ENCODE measurements at places on chromosomes 7 and 10. TPM values are rescaled to one million over a fixed set of nuclear protein-coding genes. Genes with fewer than 3 reads are reported as not detected.

DNA sequence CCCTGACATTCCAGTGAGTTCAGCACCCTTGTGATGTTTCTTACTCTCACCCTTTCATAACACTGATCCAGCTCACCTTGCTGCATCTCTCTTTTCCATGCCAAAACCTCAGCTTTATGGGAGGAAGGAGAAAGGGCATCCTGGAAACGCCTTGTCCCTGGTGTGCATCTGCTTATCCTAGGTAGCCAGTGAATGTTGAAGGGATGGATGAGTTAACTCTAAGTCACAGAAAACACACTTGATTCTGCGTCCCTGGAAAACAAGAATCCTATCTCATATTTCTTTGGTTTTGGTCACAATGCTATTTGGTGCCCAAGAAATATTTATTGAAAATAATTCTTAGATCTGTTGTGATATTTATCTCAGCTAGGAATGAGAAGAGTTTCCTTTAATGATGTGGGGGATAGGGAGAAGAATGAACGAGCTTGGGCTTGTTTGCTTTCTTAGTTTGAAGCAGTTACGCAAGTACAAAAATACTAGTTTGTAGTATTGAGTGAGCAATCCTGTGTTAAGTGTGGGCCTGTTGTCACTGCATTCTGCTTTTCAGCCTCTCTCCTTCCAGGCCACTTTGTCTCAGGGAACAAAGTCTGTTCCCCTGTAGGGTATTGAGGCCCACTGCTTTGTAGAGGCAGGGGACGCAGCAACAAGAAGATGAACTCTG lies 126.5 kb downstream of the ARID5B start:
- DNase-seq = no peak

- no peak for DNase-seq
Observed at GRCh38 chr7:38374507-38374906, 101.1 kb upstream of the TARP start.

DNA sequence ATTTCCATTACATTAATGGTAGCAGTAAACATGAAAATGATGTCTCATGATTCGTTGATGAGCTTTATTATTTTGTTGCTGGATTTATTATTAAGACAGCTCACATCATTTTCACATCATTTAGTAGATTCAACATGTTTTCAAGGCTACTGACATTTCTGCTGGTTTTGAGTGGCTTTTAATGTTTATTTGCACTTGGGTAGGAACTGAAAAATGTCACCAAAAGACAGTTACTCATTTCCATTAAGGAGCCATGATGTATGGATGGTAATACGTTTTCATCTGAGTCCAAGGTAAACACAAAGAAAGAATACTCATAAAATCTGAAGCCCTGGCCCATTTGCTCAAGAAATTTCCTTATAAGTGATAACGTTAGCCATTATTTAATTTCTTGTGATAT lies 14.8 kb downstream of the PDK4 start:
- DNase-seq = no peak

GRCh38 chr10:122113161-122113944 lies 124.4 kb downstream of the TACC2 start:
- DNase-seq = peak; percentile 82

GRCh38 chr7:50974240-50974639 lies 191.5 kb upstream of the GRB10 start:
- no peak for DNase-seq

TMEM236 gene
- not detected for total RNA-seq

BAMBI gene
- 76.9 TPM for total RNA-seq

DNA sequence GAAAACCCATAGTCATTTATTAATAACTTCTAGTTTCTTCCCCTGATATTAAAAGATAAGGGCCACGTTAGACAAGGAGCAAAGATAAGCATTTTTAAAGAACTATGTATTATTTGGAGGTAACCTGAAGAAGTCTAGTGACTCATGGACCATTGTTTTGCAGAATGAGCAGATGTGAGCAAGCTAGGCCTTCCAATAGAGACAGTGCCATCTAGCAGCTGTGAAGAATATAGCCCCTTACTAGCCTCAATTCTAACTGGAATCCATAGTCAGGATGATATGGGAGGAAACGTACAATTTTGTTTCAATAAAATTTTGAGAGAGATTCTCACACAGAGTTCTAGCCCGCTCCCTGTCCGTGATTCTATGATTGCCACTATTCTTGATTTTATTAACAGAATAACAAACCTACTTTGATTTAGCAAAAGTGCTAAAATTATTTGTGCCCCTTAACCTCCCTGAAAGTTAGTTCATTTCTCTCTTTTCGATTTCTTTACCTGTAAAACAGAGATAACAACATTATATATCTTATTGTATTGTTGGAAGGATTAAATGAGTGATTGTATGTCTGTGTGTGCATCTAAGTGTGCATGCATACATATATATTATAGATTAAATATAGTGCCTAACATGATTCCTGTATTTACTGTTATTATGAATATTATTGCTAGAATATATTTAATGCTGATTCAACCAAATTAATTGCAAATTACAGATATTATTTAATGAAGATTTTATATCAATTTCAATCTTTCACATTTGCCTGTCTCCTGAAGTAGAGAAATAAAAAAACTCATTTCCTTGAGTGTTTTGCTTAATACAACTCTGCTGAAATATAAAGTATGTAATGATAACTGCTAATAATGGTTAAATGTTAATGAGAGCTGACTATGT lies 22.7 kb downstream of the FAM237B start:
- DNase-seq = no peak

CADPS2 gene
- 16.1 TPM for total RNA-seq

DNA sequence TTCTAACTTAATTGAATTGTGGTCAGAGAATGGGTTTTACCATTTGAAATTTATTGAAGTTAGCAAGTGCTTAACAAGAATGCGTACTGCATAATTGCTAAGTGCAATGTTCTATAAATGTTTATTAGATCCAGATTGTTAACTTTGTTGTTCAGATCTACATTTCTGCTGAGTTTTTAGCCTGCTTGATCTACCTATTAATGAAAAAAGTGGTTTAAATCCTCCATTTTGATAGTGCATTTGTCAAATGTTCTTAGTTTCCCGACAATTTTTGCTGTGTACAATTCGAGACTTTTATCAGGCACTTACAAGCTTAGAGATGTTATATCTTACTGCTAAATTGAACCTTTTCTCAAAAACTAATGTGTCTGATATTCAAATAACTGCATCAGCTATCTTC lies 156.4 kb upstream of the ADCY1 start:
- no peak for DNase-seq

DNA sequence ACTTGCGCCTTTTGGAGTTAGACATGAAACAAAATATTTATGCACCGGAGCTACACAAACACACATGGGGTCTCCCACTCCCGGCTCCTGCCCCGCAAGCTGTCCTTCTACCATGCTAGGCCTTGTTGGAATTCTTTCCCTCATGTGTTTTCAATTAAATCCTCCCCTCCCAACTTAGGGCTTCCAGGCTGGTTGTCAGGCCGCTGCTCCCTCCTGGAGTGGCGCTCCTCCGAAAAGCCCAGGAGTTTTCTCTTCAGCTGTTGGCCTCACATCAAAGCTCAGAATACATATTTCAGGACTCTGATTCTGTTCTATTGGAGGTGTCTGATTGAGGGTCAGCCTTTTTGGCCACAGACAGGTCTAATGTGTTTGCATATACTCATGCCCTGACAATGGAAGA lies 113.3 kb downstream of the FANK1 start:
- DNase-seq = no peak

GRCh38 chr10:47350671-47351640 lies 2.8 kb downstream of the RBP3 start:
- DNase-seq = no peak

DNA sequence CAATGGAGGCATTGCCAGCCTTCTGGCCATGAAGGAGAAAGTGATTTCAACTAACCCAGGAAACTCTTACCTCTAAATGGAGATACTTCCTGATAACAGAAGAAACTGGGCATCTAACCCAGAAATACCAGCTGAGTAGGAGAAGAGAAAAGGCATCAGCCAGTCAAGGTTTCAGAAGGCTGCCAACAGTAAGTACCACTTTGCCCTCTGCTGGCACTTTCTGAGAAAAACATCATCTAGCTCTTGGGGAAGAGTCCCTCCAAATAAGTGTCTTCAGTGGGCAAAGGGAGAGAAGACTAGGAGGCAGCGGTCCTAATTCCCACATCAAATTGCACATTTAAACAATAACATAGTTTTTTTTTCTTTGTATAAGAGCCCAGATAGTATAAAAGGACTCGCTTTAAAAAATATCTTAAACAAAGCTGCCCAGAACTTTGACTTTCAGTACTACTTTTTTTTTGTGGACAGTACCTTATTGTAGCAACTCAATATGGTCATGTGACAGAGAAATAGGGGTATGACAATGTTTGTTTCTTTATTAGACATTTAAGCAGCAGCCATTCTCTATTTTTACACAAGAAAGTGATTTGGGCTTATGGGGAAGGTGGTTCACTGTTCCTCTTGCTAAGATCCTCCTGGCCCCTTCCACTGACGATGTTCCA lies 157.3 kb downstream of the CTTNBP2 start:
- DNase-seq = peak; percentile 50

GRCh38 chr7:135920478-135920877 lies 56.7 kb downstream of the MTPN start:
- DNase-seq = no peak

- no peak for DNase-seq
Observed at GRCh38 chr10:122498521-122498920, 37.2 kb downstream of the HTRA1 start.

DNA sequence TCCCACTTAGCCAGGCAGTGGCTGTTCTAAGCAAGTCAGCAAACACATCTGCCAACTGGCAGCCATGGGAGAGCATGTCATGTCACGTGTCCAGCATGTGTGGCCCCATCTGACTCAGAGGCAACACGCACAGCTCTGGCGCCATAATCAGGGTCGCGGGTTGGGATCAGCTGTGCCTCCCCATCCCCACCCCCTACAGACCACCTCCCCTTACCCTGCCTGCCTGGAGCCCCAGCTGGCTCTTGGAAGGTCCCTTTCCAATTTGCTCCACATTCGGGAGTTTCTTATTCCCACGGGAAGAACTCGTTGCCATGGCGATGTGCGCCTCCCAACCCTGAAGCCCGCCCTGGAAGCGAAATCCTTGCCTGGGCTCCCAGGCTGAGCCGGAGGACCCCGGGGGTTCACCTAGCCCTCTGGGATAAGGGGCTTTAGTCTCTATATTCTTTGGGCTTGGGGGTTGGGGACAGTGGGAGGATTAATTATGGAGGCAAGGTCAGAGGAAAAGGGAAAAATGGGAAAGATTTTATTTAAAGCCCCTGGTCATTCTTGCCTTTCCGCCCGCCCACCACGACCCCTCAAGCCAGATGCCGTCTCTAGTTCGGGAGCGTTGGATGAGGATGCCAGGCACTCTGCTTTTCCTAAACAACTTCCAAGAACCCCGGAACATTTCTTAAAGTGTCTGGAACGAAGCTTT lies 283.7 kb downstream of the ZEB1 start:
- peak; percentile 73 for DNase-seq

CFAP69 gene
- 0.21 TPM for total RNA-seq

GRCh38 chr7:150962553-150963399 lies 15.3 kb downstream of the KCNH2 start:
- DNase-seq = no peak

- no peak for DNase-seq
Observed at GRCh38 chr7:126449611-126450268, 803.0 kb downstream of the GRM8 start.

DNA sequence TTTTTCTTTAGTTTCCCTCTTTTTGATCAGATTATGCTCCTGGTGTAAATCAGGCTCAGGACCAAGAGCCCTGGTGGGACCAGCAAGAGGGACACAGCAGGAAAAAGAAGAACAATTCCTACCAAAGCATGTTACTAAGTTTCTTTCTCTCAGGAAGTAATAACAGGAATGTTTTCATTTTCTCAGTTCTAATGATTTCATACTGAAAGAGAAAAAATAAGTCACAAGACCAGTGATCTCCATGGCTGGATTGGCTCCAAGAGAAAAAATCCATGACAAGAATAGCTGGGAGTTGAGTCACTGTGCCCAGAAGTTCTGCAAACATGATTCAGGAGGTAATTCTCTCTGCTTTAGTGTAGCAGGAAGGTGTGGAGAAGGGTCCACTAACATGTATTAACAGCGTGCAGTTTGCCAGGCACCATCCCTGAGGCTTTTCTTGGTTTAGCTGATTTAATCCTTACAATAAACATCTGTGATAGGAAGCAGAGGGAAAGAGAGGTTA lies 23.8 kb upstream of the IFIT2 start:
- DNase-seq = peak; percentile 95

- no peak for DNase-seq
Observed at GRCh38 chr10:63537536-63537935, 16.3 kb downstream of the REEP3 start.

PNLIPRP1 gene
- total RNA-seq = not detected
